ENCODE measurements at places on chromosomes 13 and 19.

DNA sequence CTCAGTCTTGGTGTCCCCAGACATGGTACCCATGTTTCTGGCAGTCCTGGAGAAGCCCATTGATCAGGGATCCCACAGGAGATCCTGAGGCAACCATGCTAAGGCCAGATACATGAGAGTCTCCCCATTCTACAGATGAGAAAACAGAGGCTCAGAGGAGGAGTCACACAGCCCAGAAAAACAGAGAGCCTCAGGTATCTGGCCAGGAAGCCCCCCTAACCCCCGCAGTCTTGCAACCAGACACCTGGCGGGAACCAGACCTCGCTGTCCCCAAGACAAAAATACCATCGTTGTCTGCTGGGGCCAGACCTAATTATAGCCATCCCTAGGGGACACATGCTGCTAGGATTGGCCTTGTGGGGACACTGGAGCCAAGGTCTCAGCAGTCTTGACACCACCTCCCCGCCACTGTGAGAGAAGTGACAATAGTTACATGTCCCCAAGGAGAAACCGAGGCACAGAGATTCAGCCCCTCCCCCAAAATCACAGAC is 1.6 kb upstream of the PDE4C start:
- no peak for DNase-seq

DNA sequence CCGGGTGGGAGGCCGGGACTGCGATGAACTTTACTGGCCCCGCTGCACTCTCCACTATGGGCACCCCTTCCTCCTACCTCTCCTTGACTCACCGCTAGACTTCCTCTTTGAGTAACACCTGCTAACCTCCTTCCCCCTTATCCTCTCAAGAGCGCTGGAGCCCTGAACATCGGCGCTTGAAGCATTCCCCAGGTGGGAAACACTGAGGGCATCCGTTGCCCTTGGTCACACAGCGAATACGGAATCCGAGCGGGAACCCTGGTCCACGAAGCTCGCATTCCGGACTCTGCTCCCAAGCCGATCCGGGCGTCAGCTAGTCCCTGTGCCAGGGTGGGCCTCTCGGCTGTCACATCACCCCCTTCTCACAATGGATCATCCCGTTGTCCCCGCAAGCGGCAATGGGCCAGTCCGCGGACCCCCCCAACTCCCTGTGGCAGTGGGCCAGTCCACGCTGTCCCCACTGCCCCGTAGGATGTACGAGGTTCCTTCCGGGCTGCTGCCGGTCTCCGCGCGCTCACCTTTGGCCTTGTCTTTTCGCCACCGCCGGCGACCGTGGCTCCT is 4.2 kb downstream of the LIPE start:
- peak; percentile 88 for DNase-seq

DNA sequence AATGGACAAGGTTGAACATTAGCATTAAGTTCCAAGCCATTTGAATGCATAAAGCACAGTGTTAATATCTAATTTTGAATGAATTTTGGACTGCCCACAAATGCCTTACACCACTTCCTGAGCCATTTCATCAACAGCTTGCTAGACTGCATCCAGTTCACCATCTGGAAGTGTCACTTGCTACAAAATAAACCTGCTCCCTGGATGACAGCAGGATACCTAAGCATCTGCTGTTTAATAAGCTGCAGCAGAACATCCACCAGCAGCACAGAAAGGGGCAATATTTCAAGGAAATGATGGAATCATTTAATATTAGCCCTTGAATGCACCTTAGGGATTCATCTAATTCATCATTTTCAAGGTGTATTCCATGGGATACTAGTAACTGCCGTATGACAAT is 76.6 kb upstream of the PCDH9 start:
- DNase-seq = peak; percentile 12

- no peak for DNase-seq
Measured at GRCh38 chr13:50422181-50423148, 407.2 kb downstream of the KCNRG start.

DNA sequence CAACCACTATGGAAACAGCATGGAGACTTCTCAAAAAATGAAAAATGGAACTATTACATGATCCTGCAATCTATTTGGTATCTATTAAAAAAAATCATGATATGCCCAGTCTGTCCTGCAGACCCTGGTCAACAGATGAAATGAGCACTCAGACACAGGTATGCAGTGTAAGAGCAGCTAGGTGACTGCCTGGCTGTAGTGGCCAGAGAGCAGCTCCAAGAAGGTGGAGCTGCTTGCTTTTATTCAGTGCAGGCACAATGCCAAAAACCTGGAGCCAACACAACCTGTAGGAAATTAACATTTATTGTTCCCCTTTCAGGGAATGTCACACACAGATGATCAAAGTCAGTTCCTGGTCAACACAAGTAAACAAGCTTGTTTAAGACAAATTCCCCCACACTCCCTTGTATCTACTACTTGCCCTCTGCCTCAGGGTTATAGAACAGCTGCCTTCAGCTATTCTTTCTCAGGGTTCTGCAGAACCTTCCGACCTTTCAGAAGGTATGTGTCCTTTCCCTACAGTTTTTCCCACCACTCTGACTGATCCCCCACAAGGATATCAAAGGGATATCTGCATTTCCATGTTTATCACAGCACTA is 933.7 kb upstream of the SLITRK5 start:
- no peak for DNase-seq
